ENCODE measurements at places on chromosomes 7 and 10.

- no peak for DNase-seq
Observed at GRCh38 chr7:110620110-110620735, 470.7 kb upstream of the LRRN3 start.

DNA sequence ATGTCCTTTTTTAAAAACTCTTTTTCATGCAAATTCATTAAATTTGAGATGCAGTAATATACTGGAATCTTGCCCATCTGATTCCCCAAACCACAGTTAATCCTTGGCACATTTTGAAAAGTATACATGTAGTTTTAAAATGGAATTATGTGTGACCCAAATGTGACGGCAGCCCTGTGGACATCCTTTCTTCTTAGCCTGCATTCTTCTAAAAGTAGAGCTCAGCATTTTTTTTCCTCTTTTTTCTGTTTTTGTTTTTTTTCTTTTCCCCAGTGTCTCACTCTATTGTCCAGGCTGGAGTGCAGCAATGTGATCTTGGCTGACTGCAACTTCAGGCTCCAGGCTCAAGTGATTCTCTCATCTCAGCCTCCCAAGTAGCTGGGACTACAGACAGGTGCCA, 338.9 kb downstream of the GALNT17 start:
- no peak for DNase-seq

- no peak for DNase-seq
Observed at GRCh38 chr7:6250364-6250833, 22.0 kb downstream of the CYTH3 start.

- no peak for DNase-seq
Observed at GRCh38 chr7:12226756-12227155, 15.7 kb downstream of the TMEM106B start.

DNA sequence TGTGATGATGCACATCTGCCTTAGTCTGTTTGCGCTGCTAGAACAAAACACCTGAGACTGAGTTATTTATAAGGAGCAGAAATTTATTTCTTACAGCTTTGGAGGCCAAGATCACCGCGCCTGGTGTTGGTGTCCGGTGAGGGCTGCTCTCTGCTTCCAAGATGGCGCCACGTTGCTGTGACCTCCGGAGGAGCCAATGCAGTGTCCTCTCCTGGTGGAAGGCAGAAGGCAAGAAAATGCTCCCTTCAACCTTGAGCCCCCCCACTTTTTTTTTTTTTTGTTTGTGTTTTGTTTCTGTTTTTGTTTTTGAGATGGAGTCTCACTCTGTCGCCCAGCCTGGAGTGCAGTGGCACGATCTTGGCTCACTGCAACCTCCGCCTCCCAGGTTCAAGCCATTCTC, 16.0 kb upstream of the ACTR3B start:
- no peak for DNase-seq
